Astrocyte of the hippocampus (primary cell): ENCODE measurements at places on chromosomes 16 and 17.

DNA sequence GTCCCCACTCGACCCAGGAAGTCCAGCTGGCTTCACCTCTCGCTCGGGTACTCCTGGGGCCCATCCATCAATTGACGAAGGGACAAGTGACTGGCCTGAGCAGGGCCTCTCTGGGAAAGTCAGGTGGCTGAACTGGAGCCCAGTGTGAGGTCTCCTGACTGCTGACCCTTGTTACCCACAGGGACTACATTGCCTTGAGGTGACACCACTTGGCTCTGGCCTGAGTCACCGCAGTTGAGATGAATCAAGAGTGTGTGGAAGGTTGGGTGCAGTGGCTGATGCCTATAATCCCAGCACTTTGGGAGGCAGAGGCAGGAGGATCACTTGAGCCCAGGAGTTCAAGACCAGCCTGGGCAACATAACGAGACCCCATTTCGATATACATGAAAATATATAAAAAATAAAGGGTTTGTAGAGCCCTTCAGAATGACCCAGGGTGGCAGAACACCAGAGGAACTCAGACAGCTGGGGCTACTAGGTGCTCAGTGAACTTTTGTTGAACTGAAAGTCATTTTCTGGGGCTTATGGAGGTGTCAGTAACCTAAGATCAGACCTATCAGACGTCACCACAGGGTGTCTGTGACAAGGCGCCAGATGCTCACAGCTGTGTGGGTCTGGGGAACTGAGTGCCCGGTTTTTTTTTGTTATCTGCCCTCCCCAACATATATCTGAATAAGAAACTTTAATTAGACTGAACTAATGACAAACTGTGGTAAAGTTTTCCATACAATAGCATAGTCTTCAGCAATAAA lies 14.8 kb upstream of the ZFP90 start:
- no peak for DNase-seq

DNA sequence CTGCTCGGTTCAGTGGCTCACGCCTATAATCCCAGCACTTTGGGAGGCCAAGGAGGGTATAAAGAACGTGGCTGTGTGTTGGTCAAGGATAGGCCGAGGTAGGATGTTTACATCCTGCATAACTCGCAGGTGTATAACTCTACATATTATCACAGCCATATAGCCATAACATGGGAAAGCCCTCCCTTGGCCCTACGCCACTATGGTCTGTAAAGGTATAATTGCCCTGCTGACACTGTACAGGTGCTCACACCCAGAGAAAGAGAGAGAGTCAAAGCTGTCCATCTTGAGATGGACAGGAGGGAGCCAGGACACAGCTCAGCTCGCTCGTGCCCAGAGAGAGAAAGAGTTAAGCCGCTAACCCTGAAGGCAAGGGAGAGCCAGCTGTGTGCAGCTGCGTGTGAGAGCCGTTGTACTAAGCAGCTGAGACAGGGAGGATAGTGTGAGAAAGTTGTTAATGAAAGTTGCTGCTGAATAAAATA lies 30.4 kb upstream of the DHX8 start:
- DNase-seq = no peak

DNA sequence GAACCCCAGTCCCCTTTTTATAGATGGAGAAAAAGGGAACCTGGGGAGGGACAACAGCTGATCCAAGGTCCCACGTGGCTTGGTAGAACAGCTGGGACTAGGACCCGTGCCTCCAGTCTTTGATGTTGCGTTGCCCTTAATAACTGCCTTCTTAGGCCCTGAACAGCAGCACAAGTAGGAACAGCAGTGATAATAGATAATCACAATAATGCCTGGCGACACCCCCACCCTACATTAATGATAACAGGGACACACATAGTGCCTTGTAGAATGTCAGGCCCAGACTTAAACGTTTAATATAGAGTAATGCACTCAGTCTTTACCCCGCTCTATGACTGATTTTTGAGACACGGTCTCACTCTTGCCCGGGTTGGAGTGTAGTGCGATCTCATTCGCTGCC lies 96.4 kb downstream of the ABCC6 start:
- no peak for DNase-seq

GRCh38 chr16:50610331-50611262 lies 62.4 kb downstream of the NKD1 start:
- no peak for DNase-seq

- no peak for DNase-seq
These were observed 7.5 kb upstream of the ITGAX start for GRCh38 chr16:31347445-31347844.

- no peak for DNase-seq
These were observed 150.4 kb upstream of the IRX5 start for GRCh38 chr16:54780266-54780665.

DNA sequence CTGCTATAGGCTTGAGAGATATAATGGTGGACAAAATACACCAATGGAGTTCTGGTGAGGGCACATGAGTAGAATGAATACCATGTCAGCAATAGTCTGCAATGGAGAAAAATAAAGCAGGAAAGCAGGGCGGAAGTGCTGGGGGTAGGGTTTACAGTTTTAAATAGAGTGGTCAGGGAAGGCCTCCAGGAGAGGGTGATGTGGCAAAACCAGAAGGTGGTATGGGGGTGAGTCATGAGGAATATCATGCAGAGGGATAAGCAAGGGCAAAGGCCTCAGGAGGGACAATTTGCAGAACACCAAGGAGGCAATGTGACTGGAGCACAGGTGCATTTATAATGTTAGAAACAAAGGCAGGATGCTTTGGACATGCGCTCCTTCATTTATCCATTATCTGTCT lies 102.0 kb downstream of the ITFG1 start:
- peak; percentile 29 for DNase-seq

- peak; percentile 99 for DNase-seq
These were observed 8.3 kb downstream of the HS3ST3B1 start for GRCh38 chr17:14308965-14309879.

DNA sequence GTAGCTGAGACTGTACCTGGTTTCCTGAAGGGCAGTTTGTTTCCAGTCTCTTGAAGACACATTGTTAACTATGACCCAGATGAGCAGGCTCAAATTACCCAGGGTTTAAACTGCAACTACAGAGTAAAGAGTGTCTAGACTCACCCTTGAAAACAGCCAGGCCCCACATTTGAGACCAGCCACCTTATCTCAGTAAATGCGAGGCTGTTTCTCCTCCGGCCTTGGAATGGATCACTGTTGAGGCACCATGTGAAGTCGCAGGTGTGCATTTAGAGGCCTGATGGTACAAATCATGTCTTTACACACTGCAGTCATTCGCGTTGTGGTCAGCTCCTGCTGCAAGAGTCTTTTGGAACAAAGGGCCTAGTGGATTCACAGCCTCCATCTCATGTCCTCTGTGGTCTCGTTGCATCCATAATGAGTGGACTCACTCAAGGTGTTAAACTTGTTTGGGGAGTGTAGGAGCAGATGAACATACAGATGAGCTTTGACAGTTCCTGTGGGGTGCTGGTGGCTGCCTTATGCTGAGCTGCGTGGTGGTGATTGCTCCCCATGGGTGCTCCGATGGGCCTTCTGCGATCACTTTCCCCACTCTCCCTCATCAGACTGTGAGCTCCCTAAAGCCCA lies 18.5 kb upstream of the N4BP1 start:
- no peak for DNase-seq

- no peak for DNase-seq
These were observed 32.8 kb downstream of the MPHOSPH6 start for GRCh38 chr16:82136956-82137821.

DNA sequence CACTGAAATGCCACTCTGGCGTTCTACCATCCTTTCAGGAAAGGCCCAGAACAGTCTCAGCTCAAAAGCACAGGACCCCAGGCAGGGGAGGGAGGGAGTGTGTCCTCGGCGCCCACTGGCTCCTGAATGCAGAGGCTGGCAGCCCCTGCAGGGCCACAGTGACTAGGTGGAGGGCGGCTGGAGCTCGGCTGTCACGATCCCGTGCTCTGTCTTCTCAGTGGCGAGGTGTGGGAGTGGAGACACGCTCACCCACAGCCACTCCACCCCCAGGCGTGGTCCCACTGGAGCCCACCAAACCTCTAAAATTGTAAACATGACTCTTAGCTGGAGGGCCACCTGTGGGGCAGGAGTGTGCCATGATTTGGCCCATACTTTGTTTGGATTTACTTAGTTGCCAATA lies 16.4 kb upstream of the FASN start:
- DNase-seq = no peak

DNA sequence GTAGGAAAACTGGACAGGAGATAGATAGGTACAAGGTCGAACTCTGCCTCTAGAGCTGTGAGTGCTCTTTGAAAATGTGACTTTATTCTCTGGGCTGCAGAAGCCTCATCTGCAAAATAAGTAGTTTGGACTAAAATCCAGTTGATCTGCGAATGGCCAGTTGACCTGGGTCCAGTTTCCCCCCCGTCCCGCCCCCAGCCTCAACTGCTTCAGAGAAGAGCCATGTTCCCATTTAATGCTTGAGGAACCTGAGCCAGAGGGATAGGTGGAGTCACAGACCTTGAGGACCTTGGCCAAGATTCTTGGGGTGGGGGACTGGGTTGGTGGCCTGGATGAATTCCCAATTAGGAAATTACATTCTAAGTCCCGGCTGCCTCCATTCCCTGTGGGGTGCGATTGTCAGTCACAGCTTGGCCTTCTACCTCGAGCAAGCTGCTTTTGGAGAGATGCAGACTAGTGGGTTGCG lies 14.1 kb downstream of the TBX2 start:
- DNase-seq = no peak

DNA sequence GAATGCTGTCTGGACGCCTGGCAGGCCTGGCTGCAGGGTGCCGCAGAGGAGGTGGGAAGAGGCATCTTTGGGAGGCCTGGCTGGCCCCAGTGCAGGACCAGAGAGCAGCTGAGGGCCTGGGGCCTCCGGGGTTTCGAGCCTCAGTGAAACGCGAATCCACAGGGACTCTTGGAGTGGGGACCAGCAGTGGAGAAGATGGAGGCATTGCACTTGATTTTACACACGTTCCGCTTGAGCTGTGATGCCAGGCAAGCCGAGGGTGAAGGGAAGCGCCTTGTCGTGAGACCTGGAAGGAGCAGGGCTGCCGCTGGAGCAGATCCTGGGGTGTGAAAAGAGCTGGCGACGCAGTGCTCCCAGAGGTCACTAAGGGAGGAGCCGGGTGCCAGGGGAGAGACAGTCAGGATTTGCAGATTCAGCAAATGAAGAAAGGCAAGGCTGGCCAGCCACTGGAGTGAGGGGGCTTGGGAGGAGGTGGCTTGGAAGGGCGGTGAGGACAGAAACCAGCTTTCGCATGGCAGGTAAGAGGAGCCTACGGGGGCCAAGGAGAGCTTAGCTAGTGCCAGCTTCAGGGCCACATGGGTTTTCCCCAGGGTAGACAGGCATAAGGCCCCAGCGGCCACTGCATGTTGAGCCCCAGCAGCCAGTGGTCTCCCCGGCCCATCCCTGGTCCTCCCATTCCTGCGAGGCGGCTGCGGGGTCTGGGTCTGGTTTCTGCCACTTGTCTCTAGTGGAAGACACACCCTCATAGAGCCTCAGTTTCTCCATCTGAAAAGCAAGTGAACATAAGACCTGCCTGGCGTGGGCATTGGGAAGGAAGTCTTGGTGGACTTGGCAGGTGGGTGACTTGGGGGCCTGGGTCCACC lies 175.2 kb upstream of the CHMP6 start:
- DNase-seq = no peak

DNA sequence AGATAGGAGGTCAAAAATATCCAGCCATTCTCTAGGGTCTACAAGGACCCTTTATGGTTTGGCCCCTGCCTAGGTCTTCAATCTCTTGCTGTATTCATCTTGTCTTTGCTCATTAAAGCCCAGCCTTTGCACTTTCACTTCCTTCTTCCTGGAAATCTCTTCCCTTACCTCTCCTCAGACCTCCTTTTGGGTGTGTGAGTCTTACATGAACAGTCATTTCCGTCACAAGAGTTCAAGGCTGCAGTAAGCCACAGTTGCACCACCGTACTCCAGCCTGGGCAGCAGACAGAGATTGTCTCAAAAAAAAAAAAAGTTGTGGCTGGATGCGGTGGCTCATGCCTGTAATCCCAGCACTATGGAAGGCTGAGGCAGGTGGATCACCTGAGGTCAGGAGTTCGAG lies 6.0 kb upstream of the ATP1B2 start:
- DNase-seq = no peak

DNA sequence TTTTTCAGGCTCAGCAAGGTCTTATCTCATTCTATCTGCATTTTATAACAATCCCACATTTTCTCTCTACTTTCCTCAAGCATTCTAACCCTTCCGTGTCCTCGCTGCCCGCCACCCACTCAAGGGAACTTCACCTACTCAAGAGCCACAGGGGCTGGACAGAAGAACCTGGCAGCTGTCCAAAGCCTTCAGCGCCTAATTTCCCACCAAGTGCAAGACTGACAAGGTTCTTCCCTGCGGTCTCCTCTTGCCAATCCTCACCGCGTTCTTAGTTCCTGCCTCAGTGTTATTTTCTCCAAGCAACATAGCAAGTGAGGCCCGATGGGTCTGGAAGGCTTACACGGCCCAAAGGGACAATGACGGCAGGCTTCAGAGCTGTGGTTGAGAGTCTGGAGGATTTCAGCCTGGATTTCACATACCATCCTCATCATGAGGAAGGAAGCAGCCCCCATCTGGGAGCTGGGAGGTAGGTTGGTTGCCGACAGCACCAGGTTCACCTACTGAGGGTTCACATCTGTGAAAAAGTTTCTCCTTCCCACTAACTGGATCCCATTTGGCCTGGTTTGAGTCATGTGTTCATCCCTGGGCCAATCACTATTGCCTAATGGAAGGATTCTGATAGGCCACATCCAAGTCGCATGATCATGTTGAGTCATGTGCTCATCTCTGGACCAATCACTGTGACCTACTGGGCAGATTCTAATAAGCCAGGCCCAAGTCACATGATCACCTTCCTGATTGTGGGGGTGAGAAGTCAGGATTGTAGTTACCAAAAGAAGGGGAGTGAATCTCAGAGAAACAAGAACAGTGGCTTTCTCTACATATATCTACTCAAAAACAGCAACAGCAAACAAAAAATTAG lies 108.2 kb downstream of the N4BP1 start:
- peak; percentile 12 for DNase-seq

DNA sequence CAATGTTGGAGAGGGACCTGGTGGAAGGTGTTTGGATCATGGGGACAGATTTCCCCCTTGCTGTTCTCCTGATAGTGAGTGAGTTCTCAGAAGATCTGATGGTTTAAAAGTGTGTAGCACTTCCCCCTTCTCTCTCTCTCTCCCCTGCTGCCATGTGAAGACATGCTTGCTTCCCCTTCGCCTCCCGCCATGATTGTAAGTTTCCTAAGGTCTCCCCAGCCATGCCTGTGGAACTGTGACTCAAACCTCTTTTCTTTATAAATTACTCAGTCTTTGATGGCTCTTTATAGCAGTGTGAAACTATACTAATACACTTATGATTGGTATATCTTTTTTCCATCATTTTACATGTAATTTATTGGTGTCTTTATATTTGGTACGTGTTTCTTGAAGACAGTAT lies 13.4 kb downstream of the ADGRG5 start:
- DNase-seq = no peak
